Activated CD8-positive, alpha-beta T cell treated with anti-CD3 and anti-CD28 coated beads, Interleukin-2, amount 10 ng/mL, durations not matched to agents 7 days and 5 days (primary cell): ENCODE measurements at places on chromosomes 13 and 19. TPM values are rescaled to one million over a fixed set of nuclear protein-coding genes. Genes with fewer than 3 reads are reported as not detected.

GPC6 gene
- not detected for total RNA-seq

FPR1 gene
- not detected for total RNA-seq

GPR180 gene
- 7.7 TPM for total RNA-seq

TLE6 gene
- 2.7 TPM for total RNA-seq

TMIGD2 gene
- total RNA-seq: 39.5 TPM

CGB5 gene
- total RNA-seq: not detected

CCDC169 gene
- total RNA-seq: not detected

CDX2 gene
- total RNA-seq: not detected

ZSWIM9 gene
- total RNA-seq: 9.0 TPM

USHBP1 gene
- total RNA-seq: not detected

GRCh38 chr13:20412691-20413355 lies 112.8 kb downstream of the CRYL1 start:
- peak overlapping the region; percentile 6 for H3K4me3 ChIP-seq
- DNase-seq: peak; percentile 42
- H3K4me1 ChIP-seq: peaks cover 33% of the 10 kb centered on the region
- H3K27me3 ChIP-seq: no peaks in the 10 kb centered on the region

GRCh38 chr13:75416327-75417011 lies 65.5 kb downstream of the TBC1D4 start:
- H3K27ac ChIP-seq: no peak overlapping the region
- H3K4me1 ChIP-seq: no peaks in the 10 kb centered on the region
- DNase-seq: no peak
- peaks cover 2% of the 10 kb centered on the region for H3K27me3 ChIP-seq

- no peak overlapping the region for H3K4me3 ChIP-seq
- no peaks in the 10 kb centered on the region for H3K4me1 ChIP-seq
- peaks cover 8% of the 10 kb centered on the region for H3K27me3 ChIP-seq
Measured at GRCh38 chr13:101120007-101120406, 296.3 kb downstream of the NALCN start.

- peak overlapping the region; percentile 89 for H3K27ac ChIP-seq
- H3K4me1 ChIP-seq: peaks cover 36% of the 10 kb centered on the region
- DNase-seq: no peak
- H3K4me3 ChIP-seq: peak overlapping the region; percentile 84
Measured at GRCh38 chr19:42252365-42253244, 2.3 kb downstream of the ERF start.

GRCh38 chr19:38107129-38107528 lies 116.9 kb downstream of the DPF1 start:
- no peaks in the 10 kb centered on the region for H3K4me1 ChIP-seq
- no peak overlapping the region for H3K27ac ChIP-seq
- H3K36me3 ChIP-seq: peaks cover 21% of the 10 kb centered on the region
- H3K4me3 ChIP-seq: no peak overlapping the region
- no peak for DNase-seq
- no peaks in the 10 kb centered on the region for H3K27me3 ChIP-seq

- no peaks in the 10 kb centered on the region for H3K36me3 ChIP-seq
- H3K4me1 ChIP-seq: no peaks in the 10 kb centered on the region
- H3K27me3 ChIP-seq: no peaks in the 10 kb centered on the region
- no peak overlapping the region for H3K27ac ChIP-seq
- H3K4me3 ChIP-seq: no peak overlapping the region
- DNase-seq: no peak
Measured at GRCh38 chr13:61880578-61881283, 465.1 kb upstream of the PCDH20 start.

DNA sequence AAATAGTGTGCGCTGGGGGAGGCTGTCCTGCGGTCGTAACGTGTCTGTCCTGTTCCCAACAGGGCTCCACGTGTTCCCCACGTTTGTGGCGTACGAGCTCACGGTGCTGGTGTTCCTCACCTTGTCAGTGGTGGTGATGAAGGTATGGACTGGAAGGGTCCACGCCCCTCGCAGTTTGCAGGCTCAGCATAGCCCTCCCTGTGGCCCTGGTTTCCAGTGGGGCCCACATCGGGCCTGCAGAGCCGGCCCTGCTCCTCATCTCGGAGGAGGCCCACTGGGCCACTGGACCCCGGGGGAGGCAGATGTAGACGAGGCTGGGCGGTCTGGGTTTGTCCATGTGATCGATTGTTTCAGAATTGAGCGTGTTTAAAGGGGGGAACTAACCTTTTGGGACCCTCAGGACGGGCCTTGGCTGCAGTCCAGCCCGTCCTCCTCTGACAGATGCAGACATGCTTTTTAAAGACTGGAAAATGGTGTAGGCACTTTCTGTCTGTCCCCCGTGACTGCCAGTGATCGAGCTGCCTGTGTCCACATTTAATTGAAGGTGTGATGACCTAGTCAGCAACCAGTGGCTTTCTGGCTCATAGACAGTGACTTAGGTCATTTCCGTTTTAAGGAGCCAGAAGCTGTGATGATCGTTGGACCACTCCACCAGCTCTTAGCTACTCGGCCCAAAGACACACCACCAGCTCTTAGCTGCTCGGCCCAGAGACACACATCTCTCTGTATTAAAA lies 37.1 kb upstream of the TFDP1 start:
- H3K4me1 ChIP-seq: no peaks in the 10 kb centered on the region
- no peak for DNase-seq
- H3K36me3 ChIP-seq: peaks cover 4% of the 10 kb centered on the region
- no peaks in the 10 kb centered on the region for H3K27me3 ChIP-seq

DNA sequence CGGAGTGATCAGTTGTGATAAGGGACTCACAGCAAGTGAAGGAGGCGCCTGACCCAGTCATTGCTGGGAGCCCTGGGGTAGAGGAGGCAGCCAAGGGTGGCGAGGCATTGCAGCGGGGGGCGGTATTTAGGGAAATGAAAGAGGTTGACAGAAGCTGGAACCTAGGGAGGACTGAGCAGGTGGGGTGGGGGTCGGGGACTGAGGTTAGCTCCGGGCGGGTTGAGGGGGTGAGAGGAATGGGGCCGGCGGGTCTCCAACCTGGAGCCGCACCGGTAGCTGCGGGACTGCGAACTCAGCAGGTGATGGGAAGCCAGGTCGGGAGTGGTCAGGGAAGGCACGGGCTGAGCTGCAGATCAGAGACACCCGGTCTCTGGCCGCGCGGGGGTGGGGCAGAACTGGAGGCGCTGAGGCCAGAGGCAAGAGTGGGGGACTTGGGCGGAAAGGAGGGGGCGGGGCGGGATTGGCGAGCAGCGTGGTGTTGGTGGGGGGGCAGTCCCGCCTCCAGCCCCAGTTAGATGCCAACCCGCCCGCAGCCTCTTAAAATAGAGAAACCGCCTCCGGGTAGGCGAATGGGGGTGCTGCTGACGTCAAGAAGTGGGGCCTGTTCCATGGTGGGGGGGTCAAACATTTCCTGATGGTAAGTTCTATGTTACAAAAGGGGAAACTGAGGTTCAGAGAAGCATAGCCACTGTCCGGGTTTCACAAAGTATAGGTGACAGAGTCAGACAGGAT lies 1.5 kb downstream of the MAST3 start:
- peak; percentile 56 for DNase-seq
- H3K4me1 ChIP-seq: peaks cover 36% of the 10 kb centered on the region
- H3K36me3 ChIP-seq: no peaks in the 10 kb centered on the region
- H3K27me3 ChIP-seq: no peaks in the 10 kb centered on the region

DNA sequence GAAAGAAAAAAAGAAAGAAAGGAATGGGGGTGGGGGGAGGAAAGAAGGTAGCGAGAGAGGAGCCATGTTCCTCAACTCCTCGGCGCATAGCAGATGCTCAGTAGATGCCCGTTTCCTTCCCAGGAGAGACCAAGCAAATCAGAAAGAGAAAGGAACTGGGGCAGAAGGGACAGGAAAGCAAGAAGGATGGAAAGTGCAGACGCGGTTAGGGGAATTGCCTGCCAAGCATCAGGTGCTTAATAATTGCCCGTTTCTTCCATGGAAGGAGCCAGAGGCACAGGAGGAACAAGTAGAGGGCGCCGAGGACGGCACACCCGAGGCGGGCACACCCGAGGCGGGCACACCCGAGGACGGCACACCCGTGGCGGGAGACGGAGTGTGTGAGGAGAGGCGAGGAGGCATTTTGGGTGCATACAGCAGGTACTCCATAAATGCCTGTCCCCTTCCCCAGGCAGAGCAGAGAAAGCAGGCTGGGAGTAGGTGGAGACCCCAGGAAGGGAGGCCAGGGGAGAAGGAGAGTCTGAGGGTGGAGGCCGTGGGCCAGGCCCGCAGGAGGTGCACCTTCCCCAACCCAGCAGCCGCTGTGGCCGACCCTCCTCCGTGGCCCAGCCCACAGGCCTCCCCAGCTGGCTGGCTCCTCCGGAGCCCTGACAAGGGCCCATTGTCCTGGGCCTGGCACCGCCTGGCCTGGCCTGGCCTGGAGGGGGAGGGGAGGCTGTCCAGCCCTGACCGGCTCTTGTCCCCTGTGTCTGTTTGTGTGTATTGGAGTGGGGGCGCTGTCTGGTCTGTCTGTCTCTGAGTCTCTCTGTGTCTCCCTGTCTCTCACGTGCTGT lies 14.6 kb downstream of the JOSD2 start:
- no peaks in the 10 kb centered on the region for H3K36me3 ChIP-seq
- no peaks in the 10 kb centered on the region for H3K27me3 ChIP-seq
- H3K4me1 ChIP-seq: peaks cover 11% of the 10 kb centered on the region
- DNase-seq: no peak
- no peak overlapping the region for H3K4me3 ChIP-seq
- no peak overlapping the region for H3K27ac ChIP-seq

DNA sequence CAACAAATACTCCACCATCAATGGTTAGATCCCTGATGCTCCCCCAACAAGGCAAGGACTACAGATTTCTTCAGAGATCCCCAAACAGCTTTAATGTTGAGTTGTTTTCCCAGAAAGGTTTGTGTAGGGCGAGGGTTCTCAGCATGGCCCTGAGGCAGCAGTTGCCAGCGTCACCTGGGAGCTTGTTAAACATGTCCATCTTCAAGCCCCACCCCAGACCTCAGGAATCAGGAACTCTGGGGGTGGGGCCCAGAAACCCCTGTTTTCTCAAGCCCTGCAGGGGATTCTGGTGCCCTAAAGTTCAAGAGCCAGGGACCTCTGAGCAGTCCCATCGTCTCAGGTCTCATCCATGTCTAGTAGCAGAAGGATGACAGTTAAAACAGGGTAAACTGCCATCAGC lies 9.6 kb downstream of the EFNB2 start:
- H3K36me3 ChIP-seq: no peaks in the 10 kb centered on the region
- no peaks in the 10 kb centered on the region for H3K4me1 ChIP-seq

DNA sequence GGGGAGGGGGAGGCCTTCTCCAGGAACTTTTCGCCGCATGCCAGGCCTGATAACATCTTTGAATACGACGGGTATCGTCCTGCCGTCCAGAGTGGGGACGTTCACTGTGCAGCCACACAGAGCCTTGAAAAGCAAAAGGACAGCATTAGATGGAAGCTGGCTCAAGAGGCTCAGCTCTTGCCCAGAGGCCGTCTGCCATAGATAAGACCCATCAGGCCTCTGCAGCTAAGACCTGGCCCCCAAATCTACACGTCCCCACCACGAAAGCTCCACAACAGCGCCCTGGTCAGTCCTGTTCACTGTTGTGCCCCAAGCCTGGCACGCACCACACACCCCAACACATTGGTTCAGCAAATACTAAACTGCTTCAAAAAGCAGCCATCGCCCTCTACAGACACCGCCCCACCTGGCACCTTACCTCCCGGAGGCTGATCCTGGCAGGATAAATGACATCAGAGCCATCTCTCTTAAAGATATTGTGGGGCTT lies 2.1 kb downstream of the DNAJB1 start:
- H3K4me3 ChIP-seq: peak overlapping the region; percentile 94
- peaks cover 51% of the 10 kb centered on the region for H3K4me1 ChIP-seq
- H3K27ac ChIP-seq: peak overlapping the region; percentile 80
- H3K36me3 ChIP-seq: peaks cover 50% of the 10 kb centered on the region
- no peaks in the 10 kb centered on the region for H3K27me3 ChIP-seq
- DNase-seq: no peak

GRCh38 chr19:30577551-30578105 lies 205.4 kb downstream of the ZNF536 start:
- H3K27ac ChIP-seq: no peak overlapping the region
- no peaks in the 10 kb centered on the region for H3K4me1 ChIP-seq
- H3K36me3 ChIP-seq: no peaks in the 10 kb centered on the region
- H3K4me3 ChIP-seq: no peak overlapping the region
- DNase-seq: no peak

DNA sequence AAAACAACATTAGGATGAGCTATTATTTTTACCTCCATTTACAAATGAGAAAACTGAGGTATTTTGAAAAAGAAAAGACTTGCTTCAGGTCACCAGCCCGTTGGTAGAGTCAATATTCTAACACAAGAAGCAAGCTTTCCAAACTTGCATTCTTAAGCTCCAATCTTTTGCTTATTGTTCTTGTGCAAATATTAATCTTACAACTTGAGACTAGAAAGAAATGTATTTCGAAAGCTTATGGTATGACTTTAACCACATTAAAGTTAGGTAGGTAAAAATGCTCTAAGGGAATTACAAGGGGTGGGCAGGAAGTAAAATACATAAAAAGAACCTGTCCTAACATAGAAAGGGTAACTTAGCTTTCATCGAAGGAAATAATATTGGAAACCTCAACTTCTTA lies 453.9 kb downstream of the SLITRK5 start:
- no peaks in the 10 kb centered on the region for H3K4me1 ChIP-seq
- no peaks in the 10 kb centered on the region for H3K27me3 ChIP-seq
- DNase-seq: no peak
- no peaks in the 10 kb centered on the region for H3K36me3 ChIP-seq
- H3K4me3 ChIP-seq: no peak overlapping the region
- H3K27ac ChIP-seq: no peak overlapping the region

DNA sequence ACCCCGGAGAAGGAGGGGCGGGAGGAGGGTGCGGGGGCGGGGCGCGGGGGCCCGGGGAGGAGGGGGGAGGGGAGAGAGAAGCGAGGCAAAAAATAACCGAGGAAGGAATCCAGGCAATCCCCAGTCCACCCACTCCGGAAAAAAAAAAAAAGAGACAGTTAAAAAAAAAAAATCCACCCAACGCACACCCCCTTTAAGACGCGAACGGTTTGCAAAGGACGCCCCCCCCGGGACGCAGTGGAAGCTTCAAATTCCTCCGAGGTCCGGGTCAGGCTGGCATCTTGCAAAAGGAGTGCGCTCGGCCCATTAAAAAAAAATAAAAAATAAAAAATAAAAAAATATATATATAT lies at the start of gene CACNA1A:
TSS of gene CACNA1A (minus strand) at position 9 of the 350 bp plus-strand sequence. CDS start 255 bp downstream, outside the sequence.
- no peaks in the 10 kb centered on the region for H3K4me1 ChIP-seq
- peaks cover 51% of the 10 kb centered on the region for H3K27me3 ChIP-seq
- DNase-seq: no peak
- H3K4me3 ChIP-seq: no peak within 1 kb of the TSS
- H3K36me3 ChIP-seq: peaks cover 4% of the 10 kb centered on the region
- H3K27ac ChIP-seq: no peak within 1 kb of the TSS

DNA sequence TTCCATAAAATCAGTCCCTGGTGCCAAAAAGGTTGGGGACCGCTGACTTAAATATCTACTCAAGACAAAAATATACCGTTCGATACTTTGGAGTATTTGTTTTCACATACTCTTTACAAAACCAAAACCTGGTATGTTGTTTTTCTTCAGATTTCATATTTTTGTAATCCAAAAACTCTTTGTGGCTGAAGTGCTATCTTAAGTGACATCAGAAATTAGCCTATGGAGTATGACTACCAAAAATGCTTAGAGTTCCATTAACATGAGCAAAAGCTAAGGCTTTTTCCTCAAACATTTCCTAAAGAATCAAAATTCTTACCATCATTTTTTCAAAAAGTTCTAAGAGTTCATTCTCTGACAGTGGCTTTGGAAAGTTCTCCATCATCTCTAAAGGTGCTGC lies 52.0 kb downstream of the DIAPH3 start:
- H3K4me1 ChIP-seq: no peaks in the 10 kb centered on the region
- no peak for DNase-seq
- no peaks in the 10 kb centered on the region for H3K27me3 ChIP-seq
- H3K4me3 ChIP-seq: no peak overlapping the region

- H3K27ac ChIP-seq: peak overlapping the region; percentile 99
- DNase-seq: peak; percentile 46
- peak overlapping the region; percentile 95 for H3K4me3 ChIP-seq
- H3K36me3 ChIP-seq: peaks cover 58% of the 10 kb centered on the region
Measured at GRCh38 chr19:11091703-11092153, 2.5 kb downstream of the LDLR start.
